ENCODE measurements at places on chromosomes 7 and 10.

DNA sequence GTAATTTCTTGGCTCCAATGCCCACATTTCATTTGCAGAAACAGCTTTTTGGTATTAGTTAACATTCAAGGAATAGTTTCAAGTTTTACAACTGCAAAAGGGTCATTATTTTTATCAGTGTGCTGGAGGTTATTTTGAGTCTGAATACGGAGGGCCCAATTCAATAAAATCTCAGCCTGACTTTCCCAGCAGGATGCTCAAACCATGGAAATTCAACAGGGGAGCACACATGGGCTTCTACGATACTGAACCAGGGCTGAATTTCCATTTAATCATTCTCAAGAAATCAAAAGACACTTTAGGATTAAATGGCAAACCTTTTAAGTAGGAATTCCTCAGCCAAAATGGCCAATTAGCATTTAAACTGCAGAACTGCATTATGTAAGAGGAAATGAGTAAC, 700.9 kb upstream of the ANKRD30A start:
- no peak for DNase-seq

GRCh38 chr7:15556339-15557105, 5.3 kb downstream of the AGMO start:
- DNase-seq, result no peak

DNA sequence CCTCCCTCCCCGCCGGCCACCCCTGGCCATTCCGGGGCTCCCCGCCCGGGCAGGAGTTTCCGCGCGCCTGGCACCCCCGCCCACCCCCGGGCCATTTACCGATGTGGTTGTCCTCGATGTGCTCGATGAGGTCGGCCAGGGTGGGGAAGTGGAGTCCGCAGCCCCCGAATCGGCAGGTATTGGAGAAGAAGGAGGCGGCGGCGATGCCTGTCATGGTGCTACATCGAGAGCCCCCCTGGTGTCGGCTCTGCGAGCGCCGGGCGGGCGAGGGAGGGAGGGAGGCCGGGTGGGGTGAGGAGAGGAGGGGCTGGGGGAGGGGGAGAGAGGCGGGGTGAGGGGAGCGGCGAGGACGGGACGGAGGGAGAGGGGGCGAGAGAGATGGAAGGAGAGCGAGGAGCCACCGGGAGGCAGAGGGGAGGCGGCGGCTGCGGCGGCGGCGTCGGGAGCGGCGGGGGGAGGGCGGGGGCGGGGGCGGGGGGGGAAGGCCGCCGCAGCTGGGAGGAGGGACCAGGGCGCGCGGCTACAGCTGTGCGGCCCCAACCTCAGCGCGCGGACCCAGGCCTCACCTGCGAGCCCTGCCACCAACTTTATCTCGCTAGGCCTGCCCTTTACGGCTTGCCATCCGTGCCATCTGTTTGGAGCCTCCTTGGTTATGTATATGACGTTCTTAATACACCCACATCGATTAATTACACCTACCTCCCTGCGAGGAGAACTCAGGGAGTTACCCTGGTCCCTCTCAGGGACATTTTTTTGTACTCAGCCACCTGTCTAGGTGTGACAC, at the start of gene JAZF1:
JAZF1 (minus strand) TSS at position 432 of the 784 bp plus-strand sequence.
- peak; percentile 59 for DNase-seq

DNA sequence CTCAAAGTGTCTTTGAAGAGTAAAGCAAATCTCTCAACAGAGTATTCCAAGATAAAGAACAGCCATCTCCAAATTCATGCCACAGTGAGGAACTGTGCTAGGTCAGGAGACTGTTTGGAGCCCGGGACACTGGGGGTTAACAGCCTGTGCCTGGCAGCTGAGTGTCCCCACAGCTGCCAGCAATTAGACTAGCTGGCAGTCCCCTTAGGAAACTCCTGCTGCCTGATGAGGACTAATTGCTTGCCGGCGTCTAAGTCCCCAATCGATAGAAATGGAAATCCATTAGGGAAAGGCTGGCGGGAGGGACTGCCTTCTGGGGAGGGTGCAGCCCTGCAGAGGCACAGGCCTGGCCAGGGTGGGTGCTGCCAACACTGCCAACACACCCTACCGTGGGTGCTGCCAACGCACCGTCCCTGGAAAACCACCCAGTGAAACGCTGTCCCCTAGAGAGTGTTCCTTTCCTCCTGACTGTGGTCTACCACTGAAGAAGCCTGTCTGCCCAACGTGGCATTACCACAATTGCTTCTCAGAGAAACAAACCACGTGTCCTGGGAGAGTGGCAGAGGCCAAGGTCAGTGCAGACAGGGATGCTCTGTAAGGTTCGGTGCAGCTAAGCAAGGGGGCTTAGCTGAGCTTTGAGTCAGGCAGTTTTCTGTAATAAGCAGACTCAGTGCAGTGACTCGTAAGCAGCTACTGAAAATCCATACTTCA, 60.8 kb downstream of the XRCC2 start:
- DNase-seq, result no peak

DNA sequence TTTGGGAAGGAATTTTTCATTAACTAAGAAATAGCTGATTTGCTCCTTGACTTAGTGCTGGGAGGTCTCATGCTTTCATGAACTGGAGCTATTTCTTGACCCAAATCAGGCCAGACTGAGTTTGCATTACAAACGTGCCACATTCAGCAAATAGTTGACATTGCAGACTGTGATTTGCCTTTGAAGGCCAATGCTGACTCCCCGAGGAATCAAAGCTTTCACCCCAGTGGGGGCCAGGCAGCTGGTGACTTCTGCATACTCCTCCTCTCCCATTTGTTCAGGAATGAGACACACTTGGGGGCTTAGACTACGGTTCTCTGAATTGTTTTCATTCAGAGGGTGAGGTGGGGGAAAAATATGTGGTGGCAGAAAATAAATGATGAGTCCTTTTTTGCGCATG, 111.0 kb upstream of the JAZF1 start:
- no peak for DNase-seq

DNA sequence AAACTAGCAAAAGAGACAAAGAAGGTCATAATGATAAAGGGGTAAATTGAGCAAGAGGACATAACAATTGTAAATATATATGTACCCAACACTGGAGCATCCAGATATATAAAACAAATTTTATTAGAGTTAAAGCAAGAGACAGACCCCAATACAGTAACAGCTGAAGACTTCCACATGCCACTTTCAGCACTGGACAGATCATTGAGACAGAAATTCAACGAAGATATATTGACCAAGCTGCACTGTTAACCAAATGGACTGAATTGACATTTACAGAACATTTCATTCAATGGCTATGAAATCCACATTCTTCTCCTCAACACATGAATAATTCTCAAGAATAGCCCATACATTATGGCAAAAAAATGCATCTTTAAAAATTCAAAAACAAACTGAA, 378.2 kb downstream of the PTPRN2 start:
- DNase-seq, result no peak

GRCh38 chr7:73437621-73438416, 4.2 kb downstream of the FZD9 start:
- no peak for DNase-seq

GRCh38 chr7:105587909-105588635, 6.8 kb upstream of the EFCAB10 start:
- no peak for DNase-seq

GRCh38 chr10:89582022-89582421, 46.6 kb upstream of the SLC16A12 start:
- no peak for DNase-seq

- DNase-seq, result no peak
Measured at GRCh38 chr7:151827620-151828019, 49.3 kb downstream of the PRKAG2 start.

GRCh38 chr7:132742189-132742612, 165.9 kb upstream of the PLXNA4 start:
- DNase-seq, result no peak

DNA sequence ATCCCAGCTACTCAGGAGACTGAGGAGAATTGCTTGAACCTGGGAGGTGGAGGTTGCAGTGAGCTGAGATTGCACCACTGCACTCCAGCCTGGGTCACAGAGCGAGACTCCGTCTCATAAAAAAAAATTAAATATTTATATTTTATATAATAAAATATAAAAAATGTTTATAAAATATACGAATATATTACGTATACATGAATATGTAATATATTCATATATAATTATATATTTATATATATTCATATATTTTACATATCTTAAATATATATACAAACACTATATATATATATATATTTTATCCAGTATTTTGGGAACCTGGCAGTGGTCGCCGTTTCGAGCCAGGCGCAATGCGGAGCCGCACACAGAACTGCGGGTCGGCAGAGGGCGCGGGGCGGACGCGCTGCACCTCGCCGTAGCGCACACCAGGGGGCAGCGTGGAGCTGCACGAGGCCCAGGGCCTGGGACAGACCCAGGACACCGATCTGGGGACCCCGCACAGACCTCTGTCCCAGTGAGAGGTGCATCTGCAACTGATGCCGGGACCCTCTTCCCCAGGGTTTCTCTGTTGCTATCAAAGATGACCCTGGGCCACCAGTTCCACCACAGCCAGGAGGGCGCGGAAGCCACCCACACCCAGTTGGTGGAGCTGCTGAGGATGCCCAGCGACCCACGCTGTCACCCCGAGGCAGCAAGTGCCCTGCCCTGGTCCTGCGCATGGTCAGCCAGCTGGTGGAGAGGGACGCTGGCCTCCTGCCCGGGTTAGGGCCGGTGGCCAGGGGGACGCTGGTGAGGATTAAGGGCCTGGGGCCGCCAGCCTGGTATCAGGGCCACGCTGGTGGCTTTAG, 22.7 kb downstream of the AP5Z1 start:
- DNase-seq, result peak; percentile 61

DNA sequence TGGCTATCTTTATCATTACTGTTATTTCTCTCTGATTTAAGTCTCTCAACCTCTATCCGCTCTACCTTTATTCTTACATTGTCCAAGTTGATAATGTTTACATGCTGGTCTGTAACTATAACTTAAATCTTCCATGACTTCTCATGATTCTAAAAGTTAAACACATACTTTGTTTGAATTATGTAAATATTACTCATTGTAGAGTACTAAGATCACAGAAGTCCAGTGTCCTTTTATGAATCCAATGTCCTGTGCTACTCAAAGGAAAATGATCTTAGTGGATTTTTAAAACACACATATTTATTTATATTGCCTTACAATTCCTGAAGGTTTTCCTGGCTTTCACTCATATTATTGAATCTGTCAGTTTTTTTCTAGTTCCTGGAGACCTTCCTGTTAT, 70.9 kb downstream of the BBS9 start:
- DNase-seq, result no peak

DNA sequence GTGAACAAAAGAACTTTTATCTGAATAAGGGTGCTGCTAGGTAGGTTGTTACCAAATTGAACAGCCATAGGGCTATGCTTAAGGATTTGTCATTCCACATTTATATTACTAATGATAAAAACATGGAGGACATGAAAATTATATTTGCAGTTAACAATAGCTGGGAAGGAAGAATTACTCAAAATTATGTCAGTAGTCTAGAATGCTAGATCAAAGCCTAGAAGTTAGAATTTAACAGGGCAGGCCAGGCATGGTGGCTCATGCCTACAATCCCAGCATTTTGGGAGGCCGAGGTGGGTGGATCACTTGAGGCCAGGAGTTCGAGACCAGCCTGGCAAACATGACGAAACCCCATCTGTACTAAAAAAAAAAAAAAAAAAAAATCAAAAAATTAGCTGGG, 9.4 kb downstream of the STK17A start:
- DNase-seq, result no peak

GRCh38 chr10:125064681-125065492, 95.5 kb downstream of the CTBP2 start:
- DNase-seq, result peak; percentile 10

DNA sequence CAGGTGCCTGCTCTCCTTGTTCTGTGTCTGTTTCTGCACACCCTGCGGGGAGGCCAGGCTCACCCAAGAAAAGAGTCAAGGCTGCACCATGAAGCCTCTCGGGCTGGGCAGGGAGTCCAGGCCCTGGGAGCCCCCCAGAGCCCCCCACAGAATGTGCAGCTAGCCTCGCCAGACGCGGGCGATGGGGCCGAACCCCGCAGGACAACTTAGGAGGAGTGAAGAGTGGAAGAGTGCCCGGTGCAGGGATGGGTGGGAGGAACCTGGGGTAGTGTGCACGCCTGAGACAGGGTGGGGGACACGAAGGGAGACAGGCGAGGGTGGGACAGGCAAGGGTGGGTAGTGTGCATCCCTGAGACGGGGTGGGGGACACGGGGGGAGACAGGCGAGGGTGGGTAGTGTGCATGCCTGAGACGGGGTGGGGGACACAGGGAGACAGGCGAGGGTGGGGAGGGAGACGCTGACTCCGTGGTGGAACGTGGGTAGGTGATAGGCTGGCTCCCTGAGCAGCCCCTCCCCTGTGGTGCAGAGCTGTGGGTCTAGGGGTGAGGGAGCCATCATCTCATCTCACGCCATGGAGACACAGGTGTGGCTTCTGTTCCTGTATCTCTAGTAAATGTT, 615.4 kb downstream of the DNAJB6 start:
- no peak for DNase-seq

GRCh38 chr7:44537442-44537841, 3.7 kb downstream of the NPC1L1 start:
- DNase-seq, result no peak

- no peak for DNase-seq
Measured at GRCh38 chr10:27345455-27345920, 104.9 kb upstream of the ACBD5 start.

GRCh38 chr10:50592961-50593418, 30.8 kb downstream of the SGMS1 start:
- no peak for DNase-seq

DNA sequence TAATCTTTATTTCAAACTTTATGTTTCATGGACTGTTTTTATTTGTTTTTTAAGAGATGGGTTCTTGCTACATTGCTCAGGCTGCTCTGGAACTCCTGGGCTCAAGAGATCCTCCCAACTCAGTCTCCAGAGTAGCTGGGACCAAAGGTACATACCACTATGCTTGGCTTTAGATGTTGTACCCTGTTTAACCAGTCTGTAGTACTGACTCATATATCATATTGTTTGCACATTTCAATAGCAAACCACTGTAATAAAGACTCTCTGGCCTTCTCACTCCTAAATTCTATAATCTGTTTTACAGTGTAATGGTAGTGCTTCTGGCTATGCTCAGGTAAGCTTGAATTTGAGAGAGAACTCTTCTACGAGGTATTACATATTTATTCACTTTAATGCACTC, 413.6 kb upstream of the PCDH15 start:
- DNase-seq, result no peak

GRCh38 chr10:132574783-132575319, 37.3 kb downstream of the INPP5A start:
- DNase-seq, result no peak

DNA sequence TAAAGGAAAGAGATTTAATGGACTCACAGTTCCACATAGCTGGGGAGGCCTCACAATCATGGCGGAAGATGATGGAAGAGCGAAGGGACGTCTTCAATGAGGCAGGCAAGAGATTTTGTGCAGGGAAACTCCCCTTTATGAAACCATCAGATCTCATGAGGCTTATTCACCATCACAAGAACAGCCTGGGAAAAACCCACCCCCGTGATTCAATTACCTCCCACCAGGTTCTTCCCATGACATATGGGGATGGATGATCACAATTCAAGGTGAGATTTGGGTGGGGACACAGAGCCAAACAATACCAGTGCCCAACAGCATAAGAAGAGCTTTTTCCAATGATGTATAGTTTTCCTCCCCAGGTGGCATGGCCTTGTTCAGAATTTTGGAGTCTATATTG, 11.2 kb upstream of the C7orf33 start:
- DNase-seq, result no peak
